ENCODE measurements at places on chromosomes 4 and X. TPM values are rescaled to one million over a fixed set of nuclear protein-coding genes. Genes with fewer than 3 reads are reported as not detected.

The PPARGC1A gene
- not detected for total RNA-seq

The CLNK gene
- total RNA-seq = not detected

The PWWP3B gene
- total RNA-seq = not detected

The MAP7D2 gene
- total RNA-seq = 0.16 TPM

The KDR gene
- total RNA-seq = not detected

The RBM3 gene
- total RNA-seq = 209 TPM

The PAGE2B gene
- 0.99 TPM for total RNA-seq

The HDAC6 gene
- total RNA-seq = 120 TPM

The RRH gene
- 0.42 TPM for total RNA-seq

The TCEANC gene
- 13.7 TPM for total RNA-seq

The KCND1 gene
- 1.6 TPM for total RNA-seq

The OPRPN gene
- not detected for total RNA-seq

The CXCL5 gene
- not detected for total RNA-seq

The HPGD gene
- total RNA-seq = 7.5 TPM

Data from naive thymus-derived CD8-positive, alpha-beta T cell (primary cell).